ENCODE measurements at places on chromosomes 5 and 9.

- no peak for DNase-seq
Observed at GRCh38 chr5:9829621-9830020, 199.5 kb upstream of the TAS2R1 start.

DNA sequence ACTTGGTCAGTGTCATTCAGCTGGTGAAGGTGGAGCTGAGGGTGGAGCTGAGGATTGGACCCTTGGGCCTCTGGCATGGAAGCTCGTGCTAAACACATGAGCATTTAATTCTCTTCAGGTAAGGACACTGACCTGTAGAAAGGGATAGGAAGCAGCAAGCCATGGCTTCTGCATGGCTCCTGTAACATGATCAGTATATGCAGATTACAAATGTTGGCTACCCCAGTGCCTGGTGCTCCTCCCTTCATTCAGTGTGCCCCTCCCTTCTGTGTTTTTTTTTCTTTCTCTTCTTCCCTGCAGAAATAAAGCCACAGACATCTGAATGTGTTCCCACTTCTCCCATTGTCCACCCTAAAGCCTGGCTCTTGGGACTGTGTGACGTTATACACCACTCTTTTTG, 52.9 kb downstream of the ARHGAP26 start:
- DNase-seq: no peak

DNA sequence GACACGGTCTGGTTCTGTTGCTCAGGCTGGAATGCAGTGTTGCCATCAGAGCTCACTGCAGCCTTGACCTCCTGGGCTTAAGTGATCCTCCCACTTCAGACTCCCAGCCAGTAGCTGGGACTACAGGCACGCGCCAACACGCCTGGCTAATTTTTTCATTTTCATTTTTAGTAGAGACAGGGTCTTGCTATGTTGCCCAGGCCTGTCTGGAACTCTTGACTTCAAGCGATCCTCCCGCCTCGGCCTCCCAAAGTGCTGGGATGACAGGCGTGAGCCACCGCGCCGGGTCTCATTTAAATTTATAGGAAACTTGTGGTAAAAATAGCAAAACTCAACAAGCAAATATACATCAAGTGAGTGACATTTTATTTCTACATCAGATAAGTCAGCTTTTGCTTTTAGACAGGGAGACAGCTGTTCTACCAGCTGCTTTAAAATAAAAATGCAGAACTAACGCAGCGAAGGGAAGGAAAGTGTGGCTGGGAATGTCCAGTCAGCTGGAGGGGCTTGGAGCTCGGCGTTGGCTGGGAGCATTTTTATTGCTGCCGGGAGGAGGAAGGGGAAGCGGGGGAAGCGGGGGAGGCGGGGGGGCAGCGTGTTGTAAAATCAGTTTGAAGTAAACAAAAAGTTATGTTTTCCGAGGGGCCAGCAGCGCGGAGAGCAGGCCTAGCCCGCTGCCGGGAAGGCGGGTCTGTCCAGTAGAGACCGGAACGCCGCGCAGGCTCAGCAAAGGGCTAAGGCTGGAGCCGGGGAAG, 707 bp upstream of the ZFYVE16 start:
- peak; percentile 4 for DNase-seq

GRCh38 chr5:24714746-24715145, 70.0 kb upstream of the CDH10 start:
- no peak for DNase-seq

DNA sequence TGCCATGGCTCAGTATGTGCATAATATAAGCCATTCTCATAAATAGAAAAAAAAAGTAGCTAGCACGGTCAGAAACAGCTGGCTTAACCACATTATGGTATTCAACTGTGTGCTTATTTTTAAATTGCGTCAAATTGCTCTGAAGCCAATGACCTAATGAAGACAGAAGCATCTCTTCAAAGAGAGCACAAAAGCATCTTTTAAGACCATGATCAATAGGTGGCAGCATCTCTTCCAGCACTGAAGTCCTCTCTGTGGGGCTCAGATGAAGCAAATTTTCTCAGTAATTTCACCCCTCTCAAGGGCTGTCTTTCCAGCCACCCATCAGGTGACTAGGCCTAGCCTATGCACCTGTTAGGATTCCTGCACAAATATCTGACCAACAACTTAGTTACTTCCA, 251.4 kb downstream of the GLIS3 start:
- no peak for DNase-seq

- DNase-seq: peak; percentile 34
Observed at GRCh38 chr9:112059145-112059965, 115.7 kb downstream of the SUSD1 start.

DNA sequence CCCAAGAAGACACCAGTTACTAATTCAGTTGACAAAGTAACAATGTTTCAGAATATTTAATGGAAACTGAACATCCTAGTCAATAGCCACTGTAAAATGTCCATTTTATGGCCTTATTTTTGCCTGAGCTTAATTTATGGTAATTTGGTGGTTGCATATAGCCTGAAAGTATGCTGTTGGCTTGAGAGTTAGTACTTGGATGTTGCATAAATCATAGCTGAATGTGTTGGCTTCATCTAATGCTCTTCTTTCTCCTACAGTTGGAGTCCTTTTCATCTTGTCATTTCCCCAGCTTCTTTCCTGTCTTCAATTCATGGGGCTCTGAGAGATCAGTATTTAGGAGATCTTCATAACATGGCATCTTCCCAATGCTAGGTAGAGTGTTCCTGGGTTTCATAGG, 164.6 kb downstream of the MAT2B start:
- no peak for DNase-seq

- DNase-seq: no peak
Observed at GRCh38 chr9:131554087-131554842, 8.9 kb downstream of the PRRT1B start.

DNA sequence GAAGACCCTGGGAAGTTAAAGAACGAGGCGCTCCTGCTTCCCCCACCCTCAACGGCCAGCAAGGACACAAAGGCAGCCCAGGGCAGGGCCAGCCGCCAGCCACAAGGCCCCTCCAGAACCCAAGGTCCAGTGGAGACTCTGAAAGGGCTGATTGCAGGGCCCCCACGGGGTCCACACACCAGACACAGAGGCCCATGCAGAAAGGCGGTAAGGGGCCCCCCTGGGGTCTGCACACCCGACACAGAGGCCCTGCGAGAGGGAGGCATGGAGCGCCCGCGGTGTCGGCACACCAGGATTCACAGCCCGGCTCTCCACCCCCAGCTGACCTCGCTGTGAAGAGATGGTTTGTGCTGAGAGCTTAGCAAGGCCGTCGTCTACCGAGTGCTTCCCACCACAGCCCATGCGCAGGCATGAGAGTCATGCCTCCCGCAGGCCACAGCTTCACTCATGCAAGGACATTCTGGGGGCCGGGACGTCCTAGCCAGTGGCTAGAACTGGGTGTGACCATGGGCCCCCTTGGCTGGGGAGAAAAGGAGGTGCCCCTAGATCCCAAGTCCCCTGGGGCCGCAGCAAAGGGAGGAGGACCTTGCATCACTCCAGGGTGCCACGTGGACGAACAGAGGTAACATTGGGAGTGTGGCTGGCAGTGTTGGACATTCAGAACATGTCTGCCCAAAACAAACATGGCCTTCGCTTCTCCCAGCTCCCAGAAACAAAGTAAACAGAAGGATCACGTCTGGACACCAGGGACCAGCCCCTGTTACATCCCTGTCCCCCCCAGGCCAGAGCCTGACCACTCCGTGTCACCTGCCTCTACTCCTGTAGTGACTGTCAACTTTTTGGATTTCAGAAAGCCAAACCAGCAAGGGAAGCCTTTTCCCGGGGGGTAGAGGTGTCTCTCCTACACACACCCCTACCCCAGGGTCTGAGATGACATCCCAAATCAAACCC, 9.8 kb downstream of the BRD3 start:
- no peak for DNase-seq

- no peak for DNase-seq
Observed at GRCh38 chr5:173315495-173316338, 12.5 kb downstream of the STC2 start.

DNA sequence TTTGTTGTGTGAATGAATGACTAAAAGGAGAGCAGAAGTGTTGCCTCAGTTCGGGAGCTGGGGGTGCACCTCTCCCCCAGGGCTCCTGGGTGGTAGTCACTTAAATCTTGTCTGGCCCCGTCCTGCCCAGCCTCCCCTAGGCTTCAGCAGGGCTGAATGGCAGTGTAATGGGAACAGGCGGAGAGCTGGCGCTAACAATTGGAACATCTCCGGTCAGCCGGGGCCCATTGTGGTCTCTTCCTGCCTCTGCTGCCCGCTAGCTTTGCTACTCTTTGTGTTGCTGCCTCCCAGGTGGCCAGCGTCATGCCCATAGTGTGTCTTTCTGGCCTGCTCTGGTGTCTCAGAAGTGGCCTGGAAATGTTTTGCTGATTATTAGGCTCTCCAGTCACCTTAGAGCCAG, 62.3 kb downstream of the RGS3 start:
- no peak for DNase-seq

DNA sequence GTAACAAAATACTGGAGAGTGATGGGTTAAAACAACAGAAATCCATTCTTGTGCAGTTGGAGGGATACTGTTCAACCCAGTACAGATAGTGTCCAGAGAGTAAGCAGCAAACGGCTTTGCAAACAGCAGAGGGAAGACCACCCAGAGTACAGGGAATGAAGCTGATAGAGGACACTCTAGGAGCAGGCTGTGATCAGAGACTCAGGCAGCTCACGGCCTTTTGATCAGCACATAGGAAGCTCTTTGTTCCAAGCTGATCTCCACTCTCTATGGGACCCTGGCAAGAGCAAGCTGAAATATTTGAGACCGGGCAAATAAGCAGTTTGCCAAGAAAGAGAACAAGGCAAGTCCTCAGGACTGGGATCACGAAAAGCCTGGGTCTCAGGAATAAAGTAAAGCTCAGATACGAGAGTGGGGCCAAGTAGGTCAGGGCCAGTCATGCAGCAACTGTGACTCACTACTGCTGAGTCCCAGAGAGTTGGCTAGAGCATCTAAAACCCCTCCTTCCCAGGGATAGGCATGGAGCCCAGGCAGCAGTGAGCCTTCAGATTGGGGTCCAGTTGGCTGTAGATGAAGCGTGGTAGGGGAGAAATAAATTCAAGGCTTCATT, 52.4 kb downstream of the MELK start:
- no peak for DNase-seq

- DNase-seq: no peak
Observed at GRCh38 chr9:88372103-88372654, 16.1 kb upstream of the SPIN1 start.

DNA sequence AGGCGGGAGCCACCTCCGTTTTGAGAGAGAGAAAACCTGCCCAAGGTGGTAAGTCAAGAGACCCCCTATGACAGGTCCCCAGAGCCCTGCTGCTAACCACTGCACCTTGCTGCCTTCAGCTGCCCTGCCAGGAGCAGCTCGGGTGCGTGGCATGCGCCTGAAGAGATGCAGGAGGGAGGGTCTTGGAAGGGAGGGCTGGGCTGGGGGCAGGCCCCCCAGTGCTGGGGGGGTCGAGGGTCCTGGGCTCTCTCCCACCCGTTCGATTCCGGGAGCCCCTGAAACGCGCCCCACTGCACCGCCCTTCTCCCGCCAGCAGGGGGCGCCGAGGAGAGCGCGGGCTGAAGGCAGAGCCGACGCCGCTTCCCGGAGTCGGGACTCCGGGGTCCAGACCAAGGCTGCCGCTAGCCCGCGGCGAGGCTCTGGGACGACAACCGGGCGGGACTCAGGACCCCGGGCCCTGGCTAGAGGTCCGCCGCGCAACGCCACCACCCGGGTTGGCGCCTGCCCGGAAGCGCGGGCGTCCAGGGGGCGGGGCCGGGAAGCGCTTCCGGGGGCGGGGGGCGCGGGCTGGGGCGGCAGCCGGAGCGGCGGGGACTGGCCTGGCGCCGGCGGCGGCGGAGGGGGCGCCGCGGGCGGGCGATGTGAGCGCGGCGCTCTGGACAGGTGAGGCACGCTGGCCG, at the start of gene ZBTB34:
Gene ZBTB34 (plus strand): TSS at position 563 of the 680 bp plus-strand sequence. CDS start 18,761 bp downstream, outside the sequence.
- DNase-seq: peak; percentile 68

GRCh38 chr9:89260525-89260924, 50.5 kb upstream of the CKS2 start:
- DNase-seq: no peak

DNA sequence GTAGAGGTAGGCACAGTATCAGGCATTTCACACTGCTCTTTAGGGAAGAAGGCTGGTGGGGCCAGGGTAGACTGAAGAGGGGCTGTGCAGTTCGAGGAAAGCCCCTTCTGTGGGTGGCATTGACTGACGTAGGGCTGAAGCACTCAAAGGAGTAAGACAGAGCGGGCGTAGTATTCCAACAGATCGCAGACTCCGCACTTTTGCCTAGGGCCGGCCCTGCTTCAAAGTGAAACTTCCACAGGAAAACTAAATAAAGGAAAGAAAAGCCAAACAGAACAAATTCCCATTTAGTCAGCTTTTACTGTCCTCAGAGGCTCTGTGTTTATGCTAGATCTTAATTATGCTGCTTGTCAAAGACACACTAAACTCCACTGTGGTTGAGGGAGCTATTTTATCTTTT, 493.0 kb upstream of the WWC1 start:
- no peak for DNase-seq

- no peak for DNase-seq
Observed at GRCh38 chr5:142586552-142586951, 99.3 kb downstream of the FGF1 start.

DNA sequence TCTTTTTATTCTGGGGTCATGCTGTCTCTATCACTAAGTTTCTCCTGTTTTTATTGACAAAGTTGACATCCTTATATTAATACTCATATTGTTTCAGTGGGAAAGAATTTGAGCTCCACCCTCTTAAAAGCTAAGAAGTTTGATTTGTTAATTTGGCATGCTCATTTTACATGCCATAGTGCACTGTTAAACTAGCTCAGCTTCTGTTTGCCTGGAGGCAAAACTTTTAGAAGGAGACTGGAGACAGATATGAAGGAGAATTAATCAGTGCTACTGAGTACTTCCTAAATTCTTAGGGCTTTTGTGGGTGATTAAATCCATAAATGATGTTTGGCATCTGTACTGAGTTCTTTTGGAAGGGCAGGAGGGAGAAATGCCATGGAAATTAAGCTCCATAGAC, 138.9 kb downstream of the NTRK2 start:
- no peak for DNase-seq

DNA sequence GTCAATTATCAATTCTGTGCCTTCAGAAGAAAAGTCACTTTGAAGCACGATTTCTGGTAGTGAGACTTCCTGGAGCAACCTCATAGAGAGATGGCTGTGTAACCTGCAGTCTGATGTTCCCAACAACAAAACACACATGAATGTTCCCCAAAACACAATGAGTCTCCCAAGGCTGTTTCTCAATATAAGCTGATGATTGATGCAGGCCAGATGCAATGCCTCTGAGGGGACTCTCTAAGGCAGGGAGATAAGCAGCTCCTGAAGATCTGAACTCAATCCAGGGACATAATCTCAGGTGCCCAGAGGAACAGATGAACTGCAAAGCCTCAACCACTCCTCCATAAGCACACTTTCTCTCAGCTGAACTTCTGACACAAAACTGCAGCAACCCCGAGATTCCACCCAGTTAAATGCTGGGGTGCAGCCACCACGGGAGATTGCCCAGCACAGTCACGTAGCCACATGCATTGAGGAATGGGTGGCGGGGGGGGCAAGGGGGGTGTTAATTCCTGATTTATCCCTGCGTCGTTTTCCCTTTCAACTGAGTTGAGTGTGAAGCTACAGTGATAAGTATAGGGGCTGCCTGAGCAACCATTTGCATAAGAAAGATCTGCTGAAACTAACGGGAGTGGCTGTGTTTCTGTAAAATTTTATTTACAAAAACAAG, 122.7 kb upstream of the RASEF start:
- no peak for DNase-seq

- DNase-seq: peak; percentile 40
Observed at GRCh38 chr5:77852514-77853352, 76.6 kb upstream of the TBCA start.

- no peak for DNase-seq
Observed at GRCh38 chr9:76135902-76136301, 245.4 kb downstream of the PCSK5 start.

All from stimulated activated naive B cell treated with anti-CD40 and anti-IgM and Interleukin-4, amounts not matched to agents 10 μg/mL and 1 μg/mL and 100 μg/mL, for 72 hours (primary cell).